ENCODE measurements at places on chromosomes 7 and 10.

DNA sequence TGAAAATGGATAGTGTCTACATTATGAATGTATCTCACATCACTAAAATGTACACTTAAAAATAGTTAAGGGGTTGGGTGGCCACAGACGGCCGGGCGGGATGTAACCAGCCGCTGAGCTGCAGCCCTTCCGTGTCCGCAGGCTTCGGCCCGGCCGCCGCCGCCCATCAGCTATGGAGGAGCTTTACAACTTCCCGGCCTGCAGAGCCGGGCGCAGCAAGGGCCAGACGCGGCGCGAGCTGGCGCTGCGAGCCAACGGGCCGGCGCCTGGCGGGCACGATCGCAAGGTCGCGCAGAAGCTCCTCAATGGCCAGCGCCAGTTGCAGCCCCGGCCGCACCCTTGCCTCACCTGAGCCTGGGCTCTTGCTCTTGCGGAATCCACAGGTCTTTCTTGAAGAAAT is 69.1 kb downstream of the KMT2C start:
- no peak for DNase-seq

- DNase-seq = no peak
Measured at GRCh38 chr10:28906934-28907333, 229.6 kb downstream of the BAMBI start.

DNA sequence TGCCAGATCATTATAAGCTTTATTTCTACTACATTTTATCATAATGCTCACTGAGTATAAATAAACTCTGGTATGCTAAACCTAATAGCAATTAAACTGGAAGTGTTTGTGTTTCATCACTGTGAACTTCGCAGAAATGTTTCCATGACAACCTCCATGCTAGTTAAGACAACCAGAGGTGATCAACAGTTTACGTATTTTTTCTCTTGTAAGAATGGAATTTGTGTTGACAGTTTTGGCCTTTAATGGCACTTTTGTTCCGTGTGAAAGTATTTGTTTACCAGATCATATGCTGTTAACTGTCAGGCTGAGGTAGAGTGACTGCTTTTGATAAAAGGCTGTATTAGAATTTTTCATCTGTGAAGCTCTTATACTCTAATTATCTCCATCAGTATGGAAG is 212.1 kb upstream of the PPP1R3A start:
- DNase-seq = no peak

DNA sequence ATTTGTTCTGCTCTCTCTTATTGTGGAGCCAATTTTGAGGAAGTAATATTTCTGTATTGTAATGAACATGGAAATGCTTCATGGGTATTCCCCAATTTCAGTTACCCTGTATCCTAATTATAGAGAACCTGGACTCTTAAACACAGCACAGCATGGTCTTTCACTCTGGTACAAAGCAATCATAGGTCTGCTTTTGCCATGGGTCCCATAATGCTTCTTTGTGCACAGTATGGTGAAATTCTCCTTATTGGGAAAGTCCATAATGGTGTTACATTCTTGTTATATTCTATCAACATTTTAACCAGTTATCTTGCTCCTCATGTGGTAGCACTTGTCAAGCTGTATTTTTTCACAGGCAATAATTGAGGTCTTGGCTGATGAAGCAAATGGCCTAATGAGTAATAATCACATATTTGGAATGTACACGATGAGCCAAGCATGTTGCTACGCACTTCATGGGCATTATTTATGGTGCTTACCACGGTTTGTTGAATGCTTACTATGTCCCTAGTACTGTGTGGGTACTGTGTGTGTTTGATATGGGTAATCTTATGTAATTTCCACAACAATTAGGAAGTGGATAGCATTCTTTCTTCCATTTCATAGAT is 42.9 kb downstream of the PRKG1 start:
- no peak for DNase-seq

DNA sequence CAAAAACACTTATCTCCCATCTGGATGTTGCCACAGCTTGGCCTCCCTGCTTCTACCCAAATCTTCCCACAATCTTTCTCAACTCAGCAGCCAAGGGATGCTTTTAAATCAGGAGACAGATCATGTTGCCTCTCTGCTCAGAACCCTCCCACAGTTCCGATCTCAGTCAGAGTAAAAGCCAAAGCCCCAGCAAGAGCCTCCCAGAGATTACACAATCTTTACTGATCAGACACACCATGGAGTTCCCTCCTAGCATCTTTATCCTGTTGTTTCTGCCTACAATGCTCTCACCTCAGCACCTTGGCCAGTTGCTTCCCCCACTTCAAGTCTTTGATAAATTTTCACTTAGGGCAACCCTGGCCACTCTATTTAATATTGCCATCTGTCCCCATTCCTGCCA is 41.9 kb upstream of the ZNF33B start:
- no peak for DNase-seq

All from NCI-H446 (cell line).